Astrocyte of the spinal cord (primary cell): ENCODE measurements at places on chromosomes 16 and 17.

- no peak for DNase-seq
Observed at GRCh38 chr17:77450742-77451244, 310.0 kb downstream of the SEC14L1 start.

- DNase-seq: no peak
Observed at GRCh38 chr16:4862639-4863038, 15.4 kb downstream of the UBN1 start.

DNA sequence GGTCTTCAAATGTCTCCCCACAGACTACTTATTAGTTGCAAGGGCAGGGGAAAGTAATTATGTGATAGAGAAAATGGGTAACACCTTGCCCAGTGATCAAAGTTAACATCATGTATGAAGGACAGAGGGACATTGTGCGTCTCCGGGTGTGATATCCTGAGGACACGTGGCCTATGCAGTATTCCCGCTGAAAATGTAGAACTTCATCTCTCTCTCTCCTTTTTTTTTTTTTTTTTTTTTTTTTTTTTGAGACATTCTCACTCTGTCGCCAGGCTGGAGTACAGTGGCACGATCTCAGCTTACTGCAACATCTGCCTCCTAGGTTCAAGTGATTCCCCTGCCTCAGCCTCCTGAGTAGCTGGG, 7.9 kb upstream of the CUEDC1 start:
- no peak for DNase-seq

DNA sequence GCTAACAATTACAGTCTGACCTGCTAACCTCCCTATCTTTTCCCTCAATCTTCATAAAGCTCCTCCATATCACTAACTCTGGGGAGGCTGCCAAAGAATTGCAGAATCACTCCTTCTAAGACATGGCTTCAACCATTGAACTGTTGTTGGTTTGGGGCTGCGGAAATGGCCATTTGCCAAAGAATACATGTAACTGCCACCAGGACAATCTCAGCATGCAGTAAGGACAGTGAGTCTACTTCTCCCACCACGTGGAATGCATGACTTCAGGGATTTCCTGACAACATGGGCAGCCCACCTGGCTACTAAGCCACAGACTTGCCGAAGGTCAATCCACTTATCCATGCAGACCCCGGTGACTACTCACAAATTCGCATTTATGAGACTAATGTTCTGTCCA, 104.3 kb upstream of the NUDT7 start:
- peak; percentile 5 for DNase-seq

GRCh38 chr17:53633856-53634255, 188.9 kb upstream of the KIF2B start:
- DNase-seq: no peak

DNA sequence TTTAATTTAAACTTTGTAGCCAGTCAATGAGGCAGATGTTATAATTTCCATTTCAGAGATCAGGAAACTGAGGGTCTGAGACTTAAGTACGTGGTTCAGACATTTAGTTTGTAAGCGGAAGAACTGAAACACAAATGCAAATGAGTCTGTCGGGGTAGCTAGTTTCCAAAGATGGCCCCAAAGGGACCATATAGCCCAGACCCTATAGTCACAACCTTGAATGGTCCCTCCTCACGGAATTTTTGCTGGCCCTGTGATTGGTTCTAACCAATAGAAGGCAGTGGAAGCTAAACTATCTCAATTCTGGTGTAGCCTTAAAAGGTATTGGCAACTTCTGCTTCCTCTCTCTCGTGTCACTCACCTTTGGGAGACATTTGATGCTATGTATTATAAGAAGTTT, 7.5 kb upstream of the BCO1 start:
- no peak for DNase-seq

DNA sequence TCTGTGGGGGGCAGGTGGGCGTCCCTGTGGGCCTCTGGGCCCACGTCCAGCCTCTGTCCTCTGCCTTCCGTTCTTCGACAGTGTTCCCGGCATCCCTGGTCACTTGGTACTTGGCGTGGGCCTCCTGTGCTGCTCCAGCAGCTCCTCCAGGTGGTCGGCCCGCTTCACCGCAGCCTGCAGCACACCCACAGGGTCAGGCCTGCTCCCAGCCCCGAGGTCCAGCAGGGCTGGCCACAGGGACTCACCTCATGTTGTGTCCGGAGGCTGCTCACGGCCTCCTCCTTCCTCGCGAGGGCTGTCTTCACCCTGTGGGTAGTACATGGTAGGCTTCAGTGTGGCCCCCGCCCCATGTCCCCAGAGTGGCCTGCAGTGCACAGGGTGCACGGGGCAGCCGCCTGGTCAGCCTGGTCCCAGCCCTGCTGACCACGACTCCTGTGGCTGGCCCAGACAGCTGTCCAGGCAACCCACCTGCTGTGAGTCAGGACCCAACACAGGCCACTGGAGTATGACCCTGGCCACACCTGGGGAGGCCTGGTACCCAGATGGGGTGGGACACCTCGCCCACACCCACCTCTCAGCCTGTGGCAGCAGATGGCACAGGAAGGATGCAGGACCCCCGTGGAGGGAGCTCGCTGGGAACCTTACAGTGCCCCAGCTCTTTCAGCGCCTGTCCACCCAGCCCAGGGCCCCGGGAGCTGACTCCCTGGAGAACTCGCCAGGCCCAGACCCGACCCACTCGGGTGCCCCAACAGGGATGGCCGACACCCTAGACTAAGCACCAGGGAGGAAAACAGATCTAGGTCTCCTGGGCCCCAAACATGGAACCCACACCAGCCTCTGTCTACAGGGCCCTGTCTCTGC, 23.9 kb upstream of the AATK start:
- DNase-seq: no peak

DNA sequence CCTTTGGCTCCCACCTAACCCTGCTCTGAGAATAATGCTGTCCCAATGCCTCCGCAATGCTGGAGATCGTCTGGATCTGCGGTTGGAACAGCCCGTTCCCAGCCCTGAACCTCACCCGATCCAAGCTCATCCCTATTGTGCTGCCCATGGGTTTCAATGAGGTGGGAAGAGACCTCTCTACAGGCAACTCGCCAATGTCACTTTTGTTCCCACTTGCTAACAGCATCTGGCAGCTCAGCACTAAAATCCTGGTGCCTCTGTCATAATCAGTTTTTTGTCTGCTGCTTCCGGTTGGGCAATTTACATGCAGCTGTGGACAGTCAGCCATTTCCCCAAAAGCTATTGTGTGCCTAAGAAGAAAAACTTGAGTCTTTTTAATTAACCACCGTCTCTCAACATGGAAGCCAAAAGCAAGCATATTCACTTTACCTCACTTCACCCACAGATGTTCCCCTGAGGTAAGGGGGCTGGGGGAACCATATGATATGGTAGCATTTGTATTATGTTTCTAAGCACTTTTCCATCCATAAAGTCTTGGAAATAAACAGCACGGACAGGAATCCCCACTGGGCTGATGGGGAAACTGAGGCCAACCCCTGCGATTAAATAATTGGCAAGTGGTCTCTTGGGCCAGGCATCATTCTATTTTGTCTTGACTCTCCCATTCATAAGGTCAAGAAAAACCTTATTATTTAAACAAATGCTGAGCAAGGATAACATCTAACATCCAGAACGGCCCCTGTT, 159.2 kb upstream of the CDH5 start:
- DNase-seq: no peak

DNA sequence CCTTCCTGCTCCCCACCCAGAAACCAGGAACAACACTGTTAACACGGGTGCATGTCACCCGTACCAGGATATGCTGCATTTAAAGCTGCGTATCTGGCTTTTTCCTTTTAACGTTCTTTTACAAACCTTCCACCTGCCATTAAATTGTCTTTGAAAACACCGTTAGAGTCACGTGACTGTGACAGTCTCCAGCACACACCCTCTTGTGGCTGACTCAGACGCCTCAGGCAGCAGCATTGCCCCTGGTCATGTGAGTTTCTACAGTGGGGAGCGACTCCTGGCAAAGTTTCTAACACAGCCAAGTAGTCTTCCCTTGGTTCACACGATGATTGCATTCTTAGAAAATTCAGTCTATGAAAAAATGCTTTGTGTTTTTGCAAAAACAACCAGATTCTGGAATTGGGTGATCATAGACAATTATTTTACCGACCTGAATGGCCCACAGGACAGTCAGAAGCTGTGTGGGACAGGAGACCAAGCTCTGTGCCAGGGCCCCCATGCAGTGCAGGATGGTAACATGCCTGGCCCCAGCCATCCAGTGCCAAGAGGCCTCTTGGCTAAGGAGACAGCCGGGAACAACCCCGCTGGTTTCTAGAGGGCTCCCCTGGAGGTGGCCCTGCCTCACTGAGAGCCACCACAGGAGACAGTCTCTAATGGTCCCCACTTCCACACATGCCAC, 199.1 kb downstream of the KATNIP start:
- DNase-seq: peak; percentile 78

DNA sequence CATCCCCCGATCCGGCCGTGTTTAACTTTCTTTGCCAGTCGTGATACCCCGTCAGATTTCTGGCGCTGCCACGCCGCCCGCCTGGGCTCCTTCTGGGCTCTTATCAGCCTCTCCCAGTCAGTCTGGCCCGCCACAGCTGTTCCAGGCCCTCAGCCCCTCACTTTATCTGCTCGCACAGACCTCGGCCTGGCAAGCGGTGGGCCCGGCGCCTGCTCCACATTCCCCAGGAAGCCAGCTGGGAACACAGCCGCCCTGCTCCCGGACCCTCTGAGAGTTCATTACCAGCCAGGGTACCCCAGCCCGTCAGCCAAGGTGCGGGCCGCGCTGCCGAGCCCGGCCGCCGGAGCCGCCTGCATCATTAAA, 157.5 kb downstream of the ZNF423 start:
- DNase-seq: no peak

DNA sequence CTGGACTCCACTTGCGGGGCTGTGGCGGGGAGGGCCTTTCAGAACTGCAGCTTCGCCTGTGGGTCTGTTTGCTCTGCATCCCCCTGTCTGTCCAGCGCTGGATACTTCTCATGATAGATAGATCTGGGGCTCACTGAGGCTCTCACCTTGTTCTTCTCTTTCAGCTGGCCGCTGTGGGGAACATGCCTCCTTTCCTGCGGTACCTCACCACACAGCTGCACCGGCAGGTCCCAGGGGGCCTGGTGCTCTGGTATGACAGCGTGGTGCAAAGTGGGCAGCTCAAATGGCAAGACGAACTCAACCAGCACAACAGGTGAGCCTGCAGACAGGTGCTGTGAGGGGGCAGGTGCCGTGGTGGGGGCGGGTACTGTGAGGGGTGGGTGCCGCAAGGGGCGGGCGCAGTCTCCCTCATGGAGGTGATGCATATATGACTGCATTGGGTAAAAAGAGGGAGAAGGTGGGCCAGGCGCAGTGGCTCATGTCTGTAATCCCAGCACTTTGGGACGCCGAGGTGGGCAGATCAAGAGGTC, 6.2 kb downstream of the ENGASE start:
- DNase-seq: no peak

DNA sequence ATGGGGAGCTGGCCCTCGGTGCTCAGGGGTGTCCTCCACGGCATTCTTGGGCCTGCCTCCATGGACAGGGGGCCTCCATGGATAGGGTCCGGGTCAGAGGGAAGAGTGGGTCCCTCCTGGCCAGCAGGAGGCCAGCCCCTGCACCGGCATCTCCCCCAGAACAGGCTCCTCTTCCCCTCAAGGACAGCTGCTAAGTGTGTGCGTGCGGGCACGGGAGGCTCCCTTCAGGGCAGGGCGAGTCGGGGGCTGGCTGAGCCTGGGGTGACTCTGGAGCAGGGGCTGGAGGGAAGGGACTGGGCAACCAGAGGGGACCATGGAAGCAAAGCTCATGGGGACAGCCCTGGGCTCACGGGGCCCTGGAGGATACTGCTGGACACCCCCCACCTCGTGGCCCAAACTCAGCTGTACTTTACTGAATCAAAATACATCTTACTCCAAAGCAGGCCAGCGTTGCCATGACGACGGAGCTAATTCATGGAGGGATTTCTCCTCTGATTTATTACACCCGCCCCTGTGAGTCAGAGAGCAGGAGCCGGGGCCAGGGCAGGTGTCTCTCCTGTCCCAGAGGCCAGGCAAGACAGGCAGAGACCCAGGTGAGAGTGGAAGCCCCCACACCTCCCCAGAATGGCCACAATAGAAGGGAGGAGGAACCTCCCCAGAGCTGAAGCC, 2.1 kb downstream of the CASKIN1 start:
- DNase-seq: no peak

GRCh38 chr16:47069841-47070584, 73.7 kb downstream of the NETO2 start:
- DNase-seq: no peak

DNA sequence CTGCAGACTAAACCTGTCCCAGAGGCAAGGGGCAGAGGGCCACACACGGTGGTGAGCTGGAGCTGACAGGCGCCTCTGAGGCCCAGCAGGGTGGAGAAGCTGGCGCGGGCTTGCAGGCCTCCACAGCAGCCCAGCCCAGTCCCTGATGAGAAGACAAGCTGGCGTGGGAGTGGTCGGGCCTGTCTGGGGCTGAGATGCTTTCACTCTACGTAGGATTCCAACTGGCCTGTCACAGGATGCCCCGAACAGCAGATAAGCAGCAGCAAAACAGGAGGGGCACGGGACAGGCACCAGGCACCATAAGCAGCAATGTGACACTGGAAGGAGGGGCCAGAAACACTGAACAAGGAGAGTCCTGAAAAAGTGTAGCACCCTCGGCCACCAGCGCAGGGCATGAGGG, 40.1 kb downstream of the PEMT start:
- no peak for DNase-seq

DNA sequence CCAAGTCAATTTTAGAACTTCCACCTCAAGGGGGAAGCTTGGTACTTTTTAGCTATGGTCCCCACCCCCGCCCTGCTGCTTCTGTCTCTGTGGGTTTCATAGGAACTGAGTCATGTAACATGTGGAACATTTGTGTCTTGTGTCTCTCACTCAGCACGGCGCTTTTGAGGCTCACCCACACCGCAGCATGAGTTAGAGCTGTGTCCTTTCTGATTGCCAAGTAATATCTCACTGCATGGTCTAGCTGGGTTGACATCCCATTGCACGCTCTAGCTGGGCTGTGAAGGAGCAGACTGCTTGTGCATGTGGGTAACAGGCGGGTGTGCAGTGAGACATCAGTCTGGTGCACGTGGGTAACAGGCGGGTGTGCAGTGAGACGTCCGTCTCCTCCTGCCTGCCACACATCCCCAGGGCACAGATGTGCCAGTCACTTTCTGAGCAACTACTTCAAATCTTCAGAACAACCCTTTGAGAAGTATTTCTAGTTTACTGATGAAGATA, 26.4 kb upstream of the SLC7A5 start:
- DNase-seq: peak; percentile 49

- no peak for DNase-seq
Observed at GRCh38 chr17:55212880-55213279, 51.9 kb upstream of the HLF start.

DNA sequence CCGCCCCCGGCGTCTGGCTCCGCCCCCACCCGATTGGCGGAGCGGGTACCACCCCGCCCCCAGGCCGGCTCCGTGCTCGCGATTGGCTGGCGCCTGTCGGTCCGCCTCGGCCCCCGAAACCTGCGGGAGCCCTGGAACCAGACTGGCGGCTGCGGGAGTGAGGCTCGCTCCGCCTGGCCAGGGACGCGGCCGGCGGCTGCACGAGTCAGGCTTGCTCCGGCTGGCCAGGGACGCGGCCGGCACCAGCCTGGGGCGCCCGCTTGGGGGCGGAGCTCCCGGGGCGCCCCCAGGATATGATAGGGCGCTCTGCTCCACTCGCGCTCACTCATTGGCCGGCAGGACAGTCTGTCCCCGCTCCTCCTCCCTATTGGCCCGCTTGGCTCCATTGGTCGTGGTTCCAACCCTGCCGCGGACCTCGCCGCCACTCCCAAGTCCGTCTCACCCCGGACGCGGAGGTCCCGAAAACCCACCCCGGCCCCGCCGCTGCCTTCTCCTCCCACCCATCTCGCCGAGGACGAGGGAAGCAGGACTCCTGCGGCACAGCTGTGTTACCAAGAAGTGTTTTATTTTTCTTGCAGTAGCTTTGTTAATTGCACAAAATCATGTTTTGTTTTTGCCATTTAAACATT, 340 bp upstream of the ROGDI start:
- peak; percentile 92 for DNase-seq

- DNase-seq: no peak
Observed at GRCh38 chr16:85674828-85675227, 13.9 kb downstream of the GINS2 start.
